Stimulated activated naive CD4-positive, alpha-beta T cell (primary cell): ENCODE measurements at places on chromosomes 5 and 9.

GRCh38 chr9:124267271-124267807 lies 9.6 kb downstream of the NEK6 start:
- DNase-seq: no peak

DNA sequence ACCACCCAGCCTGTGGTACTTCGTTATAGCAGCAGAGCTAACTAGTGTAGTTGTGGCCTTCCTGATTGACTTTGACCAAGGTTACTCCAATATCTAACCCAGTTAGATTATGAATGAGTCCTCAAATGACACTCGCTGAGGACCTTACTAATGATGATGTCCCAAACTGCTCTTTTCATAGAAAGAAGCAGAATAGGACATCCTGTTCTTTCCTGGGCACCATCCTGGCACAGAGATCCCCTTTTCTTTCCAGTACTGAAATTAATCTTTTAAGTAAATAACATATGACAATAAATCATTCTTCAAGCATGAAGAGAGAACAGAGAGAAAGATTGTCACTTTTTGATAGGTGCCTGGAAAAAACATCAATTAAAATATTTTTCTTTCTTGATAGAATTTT lies 26.7 kb upstream of the SPINK14 start:
- no peak for DNase-seq

- no peak for DNase-seq
Observed at GRCh38 chr5:10233505-10233904, 16.2 kb downstream of the ATPSCKMT start.

DNA sequence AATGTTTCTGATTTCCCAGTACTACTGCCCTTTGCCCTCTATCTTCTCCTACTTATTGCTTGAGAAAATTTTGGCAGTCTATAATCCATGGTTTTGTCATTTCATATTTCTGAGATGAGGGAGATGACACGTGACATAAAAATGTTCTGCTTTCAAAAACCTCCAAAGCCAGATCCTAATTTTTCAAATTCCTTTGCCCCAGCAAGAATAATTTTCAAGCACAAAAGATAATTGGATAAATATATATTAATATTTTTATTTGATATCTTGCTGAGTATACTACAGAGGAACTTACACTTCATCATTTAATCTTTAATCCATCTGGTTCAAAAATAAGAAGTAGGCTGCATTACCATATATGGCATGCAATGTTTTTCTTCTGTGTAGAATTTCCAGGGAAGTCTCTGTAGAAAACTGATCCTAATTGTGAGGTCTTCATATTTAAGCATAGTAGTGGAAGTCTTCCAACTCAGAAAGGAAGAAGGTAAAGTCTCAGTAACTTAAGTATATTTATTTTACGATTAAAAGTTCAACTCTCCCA lies 1738.8 kb downstream of the EFNA5 start:
- DNase-seq: no peak

- DNase-seq: no peak
Observed at GRCh38 chr5:137921931-137922330, 32.7 kb downstream of the PKD2L2 start.

- DNase-seq: peak; percentile 1
Observed at GRCh38 chr9:5843794-5844471, 11.0 kb upstream of the ERMP1 start.

- no peak for DNase-seq
Observed at GRCh38 chr9:114048533-114049415, 29.3 kb downstream of the AMBP start.

- no peak for DNase-seq
Observed at GRCh38 chr5:11386398-11386797, 517.8 kb downstream of the CTNND2 start.

GRCh38 chr5:149323621-149324205 lies 21.6 kb upstream of the GRPEL2 start:
- no peak for DNase-seq

DNA sequence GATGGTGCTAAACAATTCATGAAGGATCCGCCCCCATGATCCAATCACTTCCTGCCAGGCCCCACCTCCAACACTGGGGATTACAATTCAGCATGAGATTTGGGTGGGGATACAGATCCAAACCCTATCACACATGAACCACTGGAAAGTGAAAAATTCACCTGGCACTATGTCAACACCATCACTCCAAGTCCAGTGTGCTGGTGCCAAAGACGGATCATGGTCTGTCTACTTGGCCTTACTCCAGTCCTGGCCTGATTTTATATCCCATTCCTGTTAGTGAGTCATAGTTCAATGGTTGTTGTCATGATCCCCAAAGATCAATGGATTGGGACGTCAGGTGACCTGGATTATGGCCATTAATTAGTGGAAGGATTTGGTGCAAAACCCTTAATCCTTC lies 147.4 kb upstream of the RPS23 start:
- no peak for DNase-seq

DNA sequence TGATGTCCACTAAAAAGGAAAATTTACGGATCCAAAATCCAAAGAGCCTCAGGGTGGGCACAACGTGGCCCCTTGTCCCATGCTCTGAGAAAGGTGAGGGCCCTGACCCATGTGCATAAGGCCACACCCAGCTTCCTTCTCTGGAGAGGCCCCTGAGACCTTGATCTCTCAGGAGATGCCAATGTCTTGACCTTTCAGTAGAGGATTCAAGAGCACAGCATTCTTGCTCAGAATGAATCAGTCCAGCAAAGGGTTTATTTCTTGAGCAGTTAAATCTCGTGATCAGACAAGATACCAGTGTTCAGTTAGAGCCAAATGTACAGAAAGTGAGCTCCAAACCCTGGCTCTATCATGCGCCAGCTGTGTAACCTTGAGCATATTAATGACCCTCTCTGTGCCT lies 115.9 kb upstream of the DAPK1 start:
- DNase-seq: no peak

DNA sequence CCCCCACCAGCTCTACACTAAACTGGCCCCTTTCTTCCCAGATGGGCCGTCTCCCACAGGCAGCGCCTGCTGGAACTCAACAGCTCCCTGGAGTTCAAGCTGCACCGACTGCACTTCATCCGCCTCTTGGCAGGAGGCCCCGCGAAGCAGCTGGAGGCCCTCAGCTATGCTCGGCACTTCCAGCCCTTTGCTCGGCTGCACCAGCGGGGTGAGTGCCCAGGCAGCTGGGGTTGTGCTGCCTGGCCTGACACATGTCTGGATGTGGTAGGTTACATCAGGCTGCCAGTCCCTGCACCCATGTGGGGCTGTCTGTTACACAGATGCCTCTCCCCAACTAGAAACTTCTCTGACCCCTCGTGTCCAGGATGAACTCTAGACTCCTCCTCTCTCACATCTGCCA lies 9.8 kb downstream of the NHP2 start:
- no peak for DNase-seq

DNA sequence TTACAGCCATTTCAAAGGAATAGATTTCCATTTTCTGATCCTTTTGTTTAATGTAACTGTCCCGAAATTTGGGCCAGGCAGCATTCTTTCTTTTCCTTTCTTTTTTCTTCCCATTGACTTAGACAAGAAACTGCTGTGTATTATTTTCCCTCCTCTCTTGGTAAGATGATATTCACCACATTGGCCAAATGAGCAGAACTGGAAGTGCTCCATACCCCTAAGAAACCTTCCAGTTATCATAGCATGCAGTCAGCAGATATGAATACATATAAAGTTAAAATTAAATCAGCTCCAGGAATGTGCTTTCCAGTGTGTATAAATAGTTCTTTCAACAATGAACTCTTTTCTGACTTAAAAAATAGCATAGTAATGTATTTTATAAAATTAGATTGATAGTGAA lies 168.5 kb upstream of the GAS1 start:
- no peak for DNase-seq

- no peak for DNase-seq
Observed at GRCh38 chr9:89880161-89880560, 275.3 kb downstream of the GADD45G start.

GRCh38 chr9:95370064-95370463 lies 52.6 kb upstream of the FANCC start:
- DNase-seq: no peak

GRCh38 chr9:135065151-135065550 lies 22.3 kb upstream of the OLFM1 start:
- DNase-seq: no peak

- no peak for DNase-seq
Observed at GRCh38 chr5:84430079-84430478, 45.4 kb upstream of the EDIL3 start.

DNA sequence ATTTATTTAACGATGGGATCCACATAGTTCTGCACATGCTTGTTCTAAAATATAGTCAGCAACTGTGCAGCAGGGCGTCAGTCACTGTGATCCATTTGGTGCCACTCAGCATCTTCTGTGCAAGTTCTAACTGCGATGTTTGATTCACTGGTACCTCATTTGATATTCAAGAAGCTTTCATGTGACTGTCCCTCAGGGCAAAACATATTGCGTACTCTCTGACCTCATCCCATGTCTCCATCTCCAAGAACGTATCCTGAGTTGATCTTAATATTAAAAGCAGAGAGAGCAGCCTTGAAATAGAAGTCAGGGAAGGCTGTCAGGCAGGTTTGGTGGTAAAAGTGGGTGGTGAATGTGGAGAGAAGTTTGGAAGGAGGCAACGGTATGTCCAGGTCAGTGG lies 116.5 kb upstream of the ATP10B start:
- DNase-seq: no peak
